Epithelial cell of proximal tubule (primary cell): ENCODE measurements at places on chromosomes 12 and 14.

DNA sequence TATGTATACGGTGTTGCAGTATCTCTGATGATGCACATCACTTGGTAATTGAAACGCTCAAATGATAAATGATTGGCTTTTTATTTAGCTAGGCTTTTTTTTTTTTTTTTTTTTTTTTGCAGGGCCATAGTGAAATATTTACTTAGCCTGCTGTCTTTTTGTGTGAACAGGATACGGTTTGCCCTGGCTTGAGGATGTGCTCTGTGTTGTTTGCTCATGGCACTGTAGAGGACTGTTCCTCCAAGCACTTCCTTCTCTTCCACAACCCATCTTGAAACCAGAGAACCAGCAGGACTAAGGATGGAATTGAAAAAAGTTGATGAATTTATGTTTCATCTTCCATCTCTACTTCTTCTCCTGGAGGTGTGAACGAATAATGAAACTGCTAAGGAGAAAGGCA, 15.5 kb upstream of the SSPN start:
- no peak for DNase-seq

- no peak for DNase-seq
Observed at GRCh38 chr12:120283318-120283717, 8.4 kb downstream of the RNU4-2 start.

GRCh38 chr14:68337279-68337678, 455.6 kb downstream of the ZFP36L1 start:
- DNase-seq: no peak

DNA sequence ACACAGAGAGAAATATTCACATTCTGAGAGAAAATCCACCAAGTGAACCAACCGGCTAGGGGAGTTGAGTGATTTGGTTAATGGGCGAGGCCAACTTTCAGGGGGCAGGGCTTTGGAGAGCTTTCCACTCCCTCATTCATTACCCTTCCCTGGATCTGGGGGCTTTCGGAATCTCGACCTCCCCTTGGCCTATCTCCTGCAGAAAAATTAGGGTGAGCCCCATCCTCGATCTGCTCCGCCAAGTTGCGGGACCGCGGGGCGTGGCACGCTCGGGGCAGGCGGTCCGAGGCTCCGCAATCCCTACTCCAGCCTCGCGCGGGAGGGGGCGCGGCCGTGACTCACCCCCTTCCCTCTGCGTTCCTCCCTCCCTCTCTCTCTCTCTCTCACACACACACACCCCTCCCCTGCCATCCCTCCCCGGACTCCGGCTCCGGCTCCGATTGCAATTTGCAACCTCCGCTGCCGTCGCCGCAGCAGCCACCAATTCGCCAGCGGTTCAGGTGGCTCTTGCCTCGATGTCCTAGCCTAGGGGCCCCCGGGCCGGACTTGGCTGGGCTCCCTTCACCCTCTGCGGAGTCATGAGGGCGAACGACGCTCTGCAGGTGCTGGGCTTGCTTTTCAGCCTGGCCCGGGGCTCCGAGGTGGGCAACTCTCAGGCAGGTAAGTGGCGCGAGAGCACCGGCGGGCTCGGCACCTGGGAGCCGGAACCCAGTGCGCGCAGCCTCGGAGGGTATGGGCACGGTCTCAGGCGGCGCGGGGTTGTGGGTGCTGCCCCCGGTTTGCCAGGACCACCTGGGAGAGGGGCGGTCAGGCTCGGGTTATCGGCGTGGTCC, at the start of gene ERBB3:
Gene ERBB3 (plus strand): TSS at position 443 of the 833 bp plus-strand sequence. CDS start 136 bp downstream, at position 579.
- DNase-seq: no peak

DNA sequence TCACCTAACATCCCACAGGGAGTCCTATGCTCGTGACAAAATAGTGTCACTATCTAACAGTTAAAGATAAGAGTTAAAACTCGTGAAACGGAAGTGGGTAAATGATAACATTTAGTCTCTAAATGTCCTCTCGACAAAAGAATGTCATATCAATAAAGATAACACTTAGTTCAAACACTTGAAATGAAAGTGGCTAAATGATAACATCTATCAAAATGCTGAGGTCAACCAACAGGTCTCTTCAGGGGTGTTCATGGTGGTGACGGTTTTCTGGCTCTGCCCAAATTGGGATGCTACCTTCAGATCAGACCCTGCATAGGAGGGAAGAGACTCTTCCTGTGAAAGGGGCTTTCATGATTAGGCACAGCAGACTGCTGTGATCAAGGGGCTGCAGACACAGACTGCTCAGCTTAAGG, 22.1 kb downstream of the IL26 start:
- no peak for DNase-seq

- no peak for DNase-seq
Observed at GRCh38 chr12:52248541-52249461, 15.8 kb downstream of the KRT7 start.

DNA sequence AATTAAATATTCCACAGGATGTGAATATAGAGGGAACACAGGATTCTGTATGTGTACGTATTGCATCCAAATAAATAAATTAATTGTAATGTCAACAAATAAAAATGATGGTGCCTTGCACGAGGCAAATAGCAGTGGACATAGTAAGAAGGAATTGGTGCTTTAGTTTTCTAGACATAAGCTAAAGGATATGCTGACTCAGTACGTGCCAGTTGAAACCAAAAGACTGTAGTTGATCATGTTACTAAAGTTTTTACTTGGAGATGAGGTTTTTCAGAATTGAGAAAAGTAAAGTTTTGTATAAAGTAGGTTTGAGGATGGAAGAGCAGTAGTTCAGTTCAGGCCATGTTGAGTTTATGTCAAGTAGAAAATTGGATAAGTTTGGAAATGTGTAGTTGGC, 807.2 kb downstream of the SLC16A7 start:
- DNase-seq: no peak
